T1000 (cell line): ENCODE measurements at places on chromosomes 6 and 20.

DNA sequence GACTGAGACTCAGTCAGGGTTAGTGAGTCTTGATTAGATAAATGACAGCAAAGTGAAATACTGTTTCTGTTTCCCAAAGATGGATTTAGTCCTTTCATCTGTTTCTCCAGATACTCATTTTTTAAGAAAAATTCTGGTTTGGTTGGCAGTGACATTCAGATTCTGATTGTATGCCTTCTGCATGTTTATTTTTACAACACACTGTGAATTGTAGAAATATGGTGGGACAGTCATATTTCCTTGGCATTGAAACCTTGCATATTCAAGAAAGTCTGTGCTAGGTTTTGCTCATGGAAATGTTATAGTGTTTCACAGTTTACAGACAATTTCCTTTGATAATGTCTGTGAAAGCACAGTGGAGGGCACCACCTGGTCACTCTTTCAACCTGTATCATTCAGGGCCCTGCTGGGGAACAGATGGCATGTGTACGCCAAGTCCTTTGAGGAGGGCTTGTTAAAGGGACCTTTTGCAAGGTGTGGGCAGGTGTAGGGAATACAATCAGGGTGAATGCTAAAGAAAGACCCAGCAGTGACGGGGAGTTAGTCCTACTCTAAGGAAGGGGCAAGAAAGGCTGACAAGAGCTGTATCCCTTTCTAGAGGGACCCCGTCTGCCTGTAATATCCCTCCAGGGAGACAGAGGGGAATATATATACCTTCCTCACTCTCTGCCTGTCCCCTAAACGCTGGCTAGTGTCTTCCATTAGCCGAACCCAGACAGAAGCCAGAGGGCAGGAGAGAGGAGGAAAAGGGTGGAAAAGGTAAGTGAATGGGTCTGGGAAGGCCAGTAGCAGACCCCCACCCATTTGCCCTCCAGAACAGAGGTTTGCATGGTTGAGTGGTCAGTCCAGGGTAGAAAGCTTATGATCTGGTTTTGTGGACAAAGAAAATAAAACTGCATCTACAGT lies 10.2 kb downstream of the PLCB4 start:
- no peak for DNase-seq

DNA sequence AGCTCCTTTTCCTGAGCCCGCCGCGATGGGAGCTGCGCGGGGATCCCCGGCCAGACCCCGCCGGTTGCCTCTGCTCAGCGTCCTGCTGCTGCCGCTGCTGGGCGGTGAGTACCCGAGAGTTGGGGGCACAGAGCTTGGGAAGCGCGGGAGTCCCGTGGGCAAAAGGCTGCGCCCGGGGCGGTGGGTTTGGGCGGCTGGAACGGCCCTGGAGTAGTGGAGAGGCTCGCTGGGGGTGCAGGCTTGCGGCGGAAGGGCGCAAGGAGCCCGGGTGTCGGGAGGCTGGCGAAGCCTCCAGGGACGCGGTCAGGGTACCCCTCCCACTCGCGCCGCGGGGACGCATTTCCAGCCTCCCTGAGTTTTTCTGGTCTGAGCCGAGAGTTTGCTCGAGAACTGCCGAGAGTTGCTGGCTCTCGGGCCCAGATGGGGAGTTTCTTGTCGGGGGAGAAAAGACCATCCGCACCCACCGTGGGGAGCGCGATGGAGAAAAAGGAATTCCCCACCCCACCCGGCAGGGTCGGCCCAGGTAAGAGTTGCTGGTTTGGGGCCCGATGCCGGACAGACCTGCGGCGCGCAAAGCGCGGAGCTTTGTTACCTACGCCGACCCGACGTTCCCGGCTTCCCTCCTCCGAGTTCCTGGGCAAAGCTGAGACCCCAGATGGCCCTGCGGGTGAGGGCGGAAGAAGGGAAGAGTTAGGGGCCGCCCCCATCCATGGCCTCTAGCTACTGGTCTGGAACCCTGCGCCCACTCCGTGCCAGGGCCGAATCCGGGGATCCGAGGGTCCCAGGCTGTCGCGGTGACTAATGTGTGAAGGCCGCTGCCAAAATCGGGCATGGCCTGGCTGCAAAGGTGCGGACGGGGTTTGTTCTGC lies 584 bp downstream of the PTK7 start:
- DNase-seq: peak; percentile 18

DNA sequence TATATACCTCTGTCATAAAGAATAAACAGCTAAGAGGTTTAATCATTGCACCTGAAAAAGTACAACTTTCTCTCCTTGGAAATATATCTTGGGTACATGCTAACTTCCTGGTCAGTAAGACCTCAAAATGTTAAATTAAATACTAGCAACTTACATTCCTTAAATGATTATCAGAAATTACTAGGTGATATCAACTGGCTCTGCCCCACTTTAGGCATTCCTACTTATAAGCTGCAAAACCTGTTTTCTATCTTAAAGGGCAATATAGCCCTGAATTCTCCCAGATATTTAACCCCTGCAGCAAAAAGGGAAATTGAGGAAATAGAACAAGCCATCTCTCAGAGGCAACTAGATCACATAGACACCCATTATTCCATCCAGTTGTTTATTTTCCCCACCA lies 20.8 kb downstream of the HLA-DPA1 start:
- DNase-seq: no peak

GRCh38 chr6:105215506-105215905 lies 35.7 kb upstream of the POPDC3 start:
- DNase-seq: no peak

- no peak for DNase-seq
Measured at GRCh38 chr20:22106308-22106938, 401.0 kb downstream of the PAX1 start.

GRCh38 chr20:35293303-35294292 lies 1.4 kb upstream of the FAM83C start:
- no peak for DNase-seq

DNA sequence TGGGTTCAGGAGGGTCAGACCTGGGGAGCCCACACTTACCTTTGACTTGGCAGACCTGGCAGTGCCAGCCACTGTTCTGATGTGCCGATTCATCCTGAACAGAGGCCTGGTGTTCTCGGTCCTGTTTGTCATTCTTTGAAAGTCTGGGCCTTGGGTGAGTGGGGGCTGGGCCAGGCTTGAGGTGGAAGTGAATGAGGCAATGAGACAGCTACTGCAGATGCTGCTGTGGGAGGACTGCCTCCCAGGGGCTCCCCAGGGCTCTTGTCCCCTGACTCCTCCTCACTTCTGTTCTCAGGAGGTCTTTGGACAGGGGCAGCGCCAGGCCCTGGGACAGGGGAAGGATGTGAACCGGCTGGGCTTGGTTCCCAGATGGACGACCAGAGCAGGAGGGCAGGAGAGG lies 5.6 kb upstream of the TREML4 start:
- no peak for DNase-seq

GRCh38 chr6:166179704-166180103 lies 12.1 kb upstream of the TBXT start:
- no peak for DNase-seq

DNA sequence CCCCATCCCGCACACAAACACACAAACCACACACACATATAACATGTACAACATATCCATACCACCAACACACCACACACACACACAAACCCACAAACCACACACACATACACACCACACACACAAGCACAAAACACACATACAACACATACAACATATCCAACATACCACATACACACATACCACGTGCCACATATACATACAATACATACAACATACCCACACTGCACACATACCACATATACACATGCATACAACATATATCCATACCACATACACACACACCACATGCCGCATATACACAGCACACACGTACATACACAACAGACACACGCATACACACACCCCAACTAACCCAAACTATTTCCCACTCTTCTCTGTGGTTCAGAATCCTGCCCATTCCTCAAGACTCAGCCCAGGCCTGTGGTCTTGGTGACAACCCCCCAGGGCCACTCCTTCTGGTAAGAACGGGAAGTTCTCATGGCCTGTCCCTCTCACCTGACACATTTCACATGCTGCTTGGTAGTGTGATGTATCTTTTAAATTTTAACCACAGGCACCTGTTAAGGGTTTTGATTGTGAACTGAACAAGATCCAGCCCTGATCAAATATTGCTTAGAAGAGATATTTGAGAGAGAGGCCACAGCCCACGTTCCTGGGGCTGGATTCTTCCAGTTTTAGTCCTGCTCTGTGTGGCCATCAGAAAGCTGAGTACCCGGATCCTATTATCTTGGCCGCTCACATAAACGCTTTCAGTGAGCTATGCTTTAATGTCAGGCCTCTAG lies 55.9 kb upstream of the KCNK16 start:
- DNase-seq: no peak

DNA sequence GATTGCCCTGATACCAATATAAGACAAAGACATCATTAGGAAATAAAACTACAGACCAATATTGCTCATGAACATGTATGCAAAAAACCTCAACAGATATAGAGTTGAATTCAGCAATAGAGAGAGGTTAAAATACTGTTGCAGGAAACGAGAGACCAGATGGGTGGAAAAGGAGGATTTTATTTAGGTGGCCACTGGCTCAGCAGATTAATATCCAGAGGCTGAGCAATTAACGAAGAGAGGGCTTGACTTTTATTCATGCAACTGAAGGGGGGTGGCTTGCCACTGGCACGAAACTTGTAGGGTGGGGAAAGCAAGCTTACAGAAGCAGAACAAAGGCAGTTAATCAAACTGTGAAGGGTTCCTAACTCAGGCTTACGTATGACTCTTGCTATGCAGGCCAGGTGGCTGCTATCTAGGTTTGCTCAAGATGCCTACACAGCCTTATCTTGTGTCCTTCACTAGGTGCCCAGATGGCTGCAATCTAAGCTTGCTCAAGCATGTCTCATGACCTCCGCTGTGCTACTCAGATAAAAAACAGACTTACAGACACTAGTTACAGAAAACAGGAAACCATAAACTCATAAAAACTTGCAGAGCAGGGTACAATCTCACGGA lies 126.4 kb downstream of the MMUT start:
- no peak for DNase-seq

GRCh38 chr6:39347206-39347605 lies 24.7 kb upstream of the KCNK16 start:
- no peak for DNase-seq

DNA sequence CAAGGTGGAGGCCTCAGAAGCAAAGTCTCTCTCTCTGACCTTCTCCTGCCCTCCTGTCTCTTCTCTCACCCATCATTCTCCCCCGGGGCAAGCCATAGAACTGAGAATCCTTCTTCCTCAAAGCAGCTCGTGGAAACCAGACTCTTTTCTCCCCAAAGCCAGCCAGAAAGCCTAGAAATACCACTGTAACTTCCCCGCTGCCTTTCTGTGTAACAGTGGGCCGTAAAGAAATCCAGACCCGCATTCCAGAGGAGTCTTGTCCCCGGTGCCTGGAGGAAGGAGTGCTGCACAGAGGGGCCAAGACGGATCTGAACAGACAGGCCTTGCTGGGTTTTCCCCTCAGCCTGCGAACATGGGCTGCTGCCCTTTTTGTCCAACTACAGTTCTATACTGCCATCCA lies 977 bp upstream of the SLC22A2 start:
- no peak for DNase-seq

DNA sequence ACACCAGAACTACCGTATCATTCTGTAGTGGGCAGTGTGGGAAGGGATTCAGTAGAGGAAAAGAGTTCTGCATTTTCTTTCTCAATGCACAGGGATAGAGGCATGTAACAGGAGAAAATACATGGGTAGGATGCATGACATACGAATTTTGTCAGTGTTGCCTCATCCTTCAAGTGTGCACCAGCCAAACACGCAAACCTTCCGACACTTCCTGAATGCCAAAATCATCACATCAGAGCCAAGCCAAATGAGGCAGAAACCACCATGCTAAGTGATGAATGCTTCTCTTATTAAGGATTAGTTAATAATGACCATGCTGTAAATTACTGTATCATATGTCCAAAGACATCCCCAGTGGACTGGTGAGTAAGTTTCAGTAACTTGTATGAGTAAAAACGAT lies 27.3 kb downstream of the RAMACL start:
- no peak for DNase-seq

DNA sequence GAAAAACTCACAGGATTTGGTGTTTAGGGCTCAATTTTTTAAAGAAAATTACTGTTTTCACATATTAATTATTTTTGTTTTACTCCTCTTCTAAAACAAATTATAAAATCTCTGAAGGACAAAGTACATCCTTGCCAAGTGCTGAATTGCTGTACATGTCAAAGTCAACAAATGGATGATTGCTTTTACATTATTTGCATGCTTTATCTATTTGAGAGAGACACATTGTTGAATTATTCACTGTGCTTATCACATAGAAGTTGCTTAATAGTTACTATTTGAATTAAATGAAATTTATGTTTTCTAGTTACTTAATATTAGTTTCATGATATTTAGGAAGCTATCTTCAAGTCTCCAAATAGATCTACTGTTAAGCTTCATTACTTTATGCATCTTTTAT lies 318.6 kb upstream of the PTCHD4 start:
- no peak for DNase-seq

GRCh38 chr20:7347409-7347808 lies 579.9 kb downstream of the BMP2 start:
- no peak for DNase-seq

GRCh38 chr6:98578016-98578415 lies 256.4 kb upstream of the POU3F2 start:
- DNase-seq: no peak

GRCh38 chr20:4808872-4809271 lies 87.2 kb downstream of the PRND start:
- DNase-seq: no peak

DNA sequence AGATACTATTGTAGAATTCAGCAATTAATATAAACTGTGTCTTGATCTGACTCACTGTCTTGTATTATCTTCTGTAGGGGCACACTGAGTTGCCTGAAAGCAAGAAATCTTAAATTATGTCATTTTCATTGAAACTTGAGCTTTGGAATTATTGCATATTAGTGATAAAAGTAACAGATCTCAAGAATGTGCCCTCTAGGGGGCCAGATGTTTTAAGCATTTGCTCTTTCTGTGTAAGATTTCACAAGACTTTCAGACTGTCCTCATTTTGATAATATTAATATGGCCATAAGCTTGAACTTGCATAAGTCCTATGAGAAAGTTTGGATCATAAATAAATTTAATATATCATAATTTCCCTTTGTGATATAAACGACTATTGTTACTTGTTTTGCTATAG lies 55.5 kb upstream of the MYO6 start:
- no peak for DNase-seq

DNA sequence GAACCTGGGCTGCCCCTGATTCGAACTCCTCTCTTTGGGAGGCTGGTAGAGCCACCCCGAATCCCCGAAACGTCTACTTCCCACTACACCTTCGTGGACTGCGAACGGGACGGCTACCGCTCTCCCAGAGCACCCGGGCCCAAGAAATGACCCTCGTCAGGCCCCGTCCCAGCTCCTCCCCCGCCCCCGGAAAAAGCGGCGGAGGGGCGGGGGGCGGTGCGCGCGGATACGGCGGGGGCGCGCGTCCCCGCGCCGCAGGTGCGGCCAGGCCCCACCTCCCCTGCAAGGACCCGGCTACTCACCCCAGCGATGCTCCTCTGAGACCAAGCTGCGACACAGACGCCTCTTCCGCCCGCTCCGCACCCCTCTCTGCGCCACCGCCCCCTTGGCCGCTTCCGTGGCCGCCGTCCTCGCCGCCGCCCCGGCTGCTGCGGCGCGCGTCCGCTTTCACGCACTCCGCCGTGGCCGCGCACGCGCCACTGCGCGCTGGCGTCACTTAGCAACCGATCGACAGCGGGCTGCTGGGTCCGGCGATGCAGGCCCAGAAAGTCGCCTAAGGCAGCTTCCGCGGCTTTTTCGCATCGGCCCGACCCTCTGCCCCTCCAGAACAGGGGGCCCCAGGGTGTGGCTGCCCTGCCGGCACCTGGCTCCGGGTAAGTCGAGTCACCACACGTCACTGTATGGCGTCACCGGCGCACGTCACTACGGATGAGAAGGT lies at the start of gene BTBD9:
Gene BTBD9, minus strand, starts transcription at position 432 of the 718 bp plus-strand sequence.
- DNase-seq: peak; percentile 69

- DNase-seq: no peak
Measured at GRCh38 chr6:132734694-132735236, 20.9 kb upstream of the VNN1 start.
